ENCODE measurements at places on chromosomes 5 and 9.

DNA sequence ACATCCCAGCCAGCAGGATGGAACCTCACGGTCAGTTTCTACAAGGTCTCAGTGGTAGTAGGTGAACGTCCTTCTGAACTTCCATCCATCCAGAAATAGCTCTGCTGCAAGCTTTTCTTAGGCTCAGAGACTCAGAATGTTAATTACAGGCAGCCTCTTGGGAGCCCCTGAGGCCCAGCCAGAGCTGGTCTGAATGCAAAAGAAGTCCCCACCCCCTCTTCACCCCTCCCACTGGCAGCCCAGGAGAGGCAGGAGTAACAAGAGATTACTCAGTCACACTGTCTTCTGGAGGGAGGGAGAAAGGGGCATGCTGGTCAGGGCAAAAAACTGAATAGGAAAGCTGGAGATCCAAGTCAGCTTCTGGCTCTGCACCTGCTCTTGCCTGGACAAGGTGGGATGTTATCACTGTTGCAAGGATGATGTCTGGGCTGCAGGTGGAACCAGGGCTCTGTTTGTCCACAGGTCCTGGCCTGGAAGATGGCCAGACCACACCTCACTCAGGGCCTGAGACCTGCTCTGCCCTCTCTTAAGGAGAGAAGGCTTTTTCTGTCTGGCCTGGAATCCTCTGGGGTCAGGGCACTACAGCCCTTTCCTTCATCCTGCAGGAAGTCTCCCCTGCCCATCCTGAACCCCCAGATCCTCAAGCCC is 9.1 kb downstream of the ENHO start:
- DNase-seq = no peak

- peak; percentile 61 for DNase-seq
Observed at GRCh38 chr5:157740229-157740610, 3.3 kb upstream of the LSM11 start.

- DNase-seq = no peak
Observed at GRCh38 chr9:123399803-123400378, 43.9 kb downstream of the CRB2 start.

- no peak for DNase-seq
Observed at GRCh38 chr5:128358826-128359225, 179.2 kb downstream of the FBN2 start.

DNA sequence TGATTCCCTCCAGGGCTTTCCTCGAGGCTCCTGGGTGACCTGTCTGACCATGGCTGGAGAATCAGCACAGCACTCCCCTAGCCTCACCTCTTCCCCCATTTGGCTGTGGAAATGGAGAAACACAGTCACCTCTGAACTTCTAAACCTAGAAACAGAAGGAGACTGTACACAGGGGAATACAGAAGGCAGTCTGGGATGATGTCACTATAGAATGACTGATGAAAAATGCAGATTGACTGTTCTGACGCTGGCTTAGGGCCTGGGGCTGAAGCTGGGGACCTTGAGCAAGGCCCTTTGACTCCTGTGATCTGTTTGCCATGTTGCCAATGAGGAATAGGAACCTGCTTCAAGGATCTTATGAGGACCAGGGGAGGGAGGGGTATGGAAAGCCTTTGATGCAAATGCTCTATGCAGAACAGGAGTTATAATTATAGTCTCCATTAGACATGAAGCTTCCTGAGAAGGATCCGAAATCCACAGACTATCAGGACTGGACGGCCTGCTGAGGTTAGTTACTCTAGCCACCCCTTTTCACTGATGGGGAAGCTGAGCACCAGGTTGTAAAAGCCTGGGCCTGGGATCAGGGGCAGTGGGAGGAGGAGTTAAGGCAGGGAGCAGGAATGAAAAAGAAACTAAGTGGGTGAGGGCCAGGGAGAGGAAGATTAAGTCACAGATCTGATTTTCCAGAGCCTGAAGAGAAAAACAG is 24.4 kb upstream of the ANXA6 start:
- no peak for DNase-seq

- no peak for DNase-seq
Observed at GRCh38 chr5:38267372-38267771, 9.0 kb downstream of the EGFLAM start.
